Colonic mucosa (tissue), 4 donors: ENCODE measurements at places on chromosomes 11 and 22. TPM values are rescaled to one million over a fixed set of nuclear protein-coding genes. Genes with fewer than 3 reads are reported as not detected.

Gene ART1
- not detected for total RNA-seq

Gene TEAD1
- 56.7 TPM for total RNA-seq

GRCh38 chr11:27698872-27699241 lies 1.4 kb downstream of the BDNF start:
- peak; percentile 76 for DNase-seq

Gene MB
- 8.8 TPM for total RNA-seq

GRCh38 chr11:2697866-2698265 lies 1.9 kb downstream of the KCNQ1OT1 start:
- no peak for DNase-seq

GRCh38 chr11:46519351-46519750 lies 74.5 kb downstream of the AMBRA1 start:
- DNase-seq: no peak

GRCh38 chr11:87019613-87020271 lies 18.0 kb upstream of the TMEM135 start:
- DNase-seq: no peak

GRCh38 chr11:10751581-10751940 lies 515 bp downstream of the CTR9 start:
- no peak for DNase-seq

- no peak for DNase-seq
Measured at GRCh38 chr11:42840860-42841259, 470.9 kb upstream of the API5 start.

DNA sequence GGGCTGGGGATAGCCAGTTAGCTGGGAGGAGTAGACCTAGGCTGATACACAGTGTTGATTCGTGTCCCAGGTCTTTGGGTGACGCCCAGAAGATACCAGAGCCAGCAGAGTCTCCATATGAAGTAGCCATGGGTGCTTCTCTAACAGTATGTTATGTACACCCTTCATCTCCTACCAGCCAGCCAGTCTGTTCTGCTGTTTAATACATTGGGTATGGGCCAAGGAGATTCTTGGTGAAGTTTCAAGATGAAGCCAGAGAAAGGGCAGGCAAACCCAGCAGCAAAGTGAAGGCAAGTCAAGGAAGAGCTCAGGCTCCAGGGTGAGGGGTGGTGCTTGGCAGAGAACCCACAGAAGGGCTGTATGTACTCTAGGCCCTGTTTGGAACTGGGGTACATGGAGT lies 56.4 kb downstream of the PPFIBP2 start:
- no peak for DNase-seq

DNA sequence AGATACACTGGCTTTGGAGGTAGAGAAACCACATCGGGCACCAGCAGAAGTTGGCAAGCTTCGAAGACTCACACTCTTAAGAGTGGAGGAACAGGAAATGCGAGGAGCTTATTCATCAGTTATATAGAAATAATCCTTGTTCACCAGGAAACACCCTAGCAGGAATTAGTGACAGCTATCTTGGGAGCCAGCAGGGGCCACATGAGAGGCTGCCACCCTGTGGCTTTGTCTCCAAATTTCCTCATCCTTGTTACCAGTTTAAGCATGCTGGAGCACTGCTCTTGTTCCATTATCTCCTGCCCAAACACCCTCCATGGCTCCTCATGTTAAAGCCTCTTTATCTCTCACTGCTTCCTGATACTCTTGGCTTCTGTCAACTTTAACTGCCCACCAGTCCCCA lies 131.0 kb downstream of the PLEKHA7 start:
- DNase-seq: peak; percentile 22

DNA sequence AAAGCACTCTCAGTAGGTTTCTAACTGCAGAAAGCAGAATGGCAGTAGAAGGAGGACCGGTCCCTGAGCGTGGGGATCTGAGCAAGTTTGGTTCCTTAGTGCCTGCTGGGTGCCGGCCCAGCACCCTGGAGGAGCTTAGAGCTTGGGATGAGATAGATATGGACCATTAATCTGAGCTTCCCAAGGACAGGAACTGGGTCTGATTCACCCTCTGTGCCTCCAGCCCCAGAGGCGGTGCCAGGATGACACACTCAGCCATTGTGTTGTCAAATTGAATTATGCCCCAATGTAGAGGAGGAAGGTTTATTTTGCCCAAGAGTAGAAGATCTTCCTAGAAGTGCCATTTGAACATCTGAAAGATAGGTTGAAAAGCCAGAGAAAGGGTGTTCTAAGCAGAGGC lies 4.3 kb downstream of the ZC3H7B start:
- DNase-seq: no peak

Gene SULT4A1
- total RNA-seq: 0.10 TPM

Gene ATG2A
- 32.8 TPM for total RNA-seq

Gene HTR3B
- not detected for total RNA-seq

Gene VPREB1
- not detected for total RNA-seq

Gene IL10RA
- 9.8 TPM for total RNA-seq

Gene KDM4D
- total RNA-seq: 0.20 TPM

Gene UCP3
- total RNA-seq: 1.5 TPM

DNA sequence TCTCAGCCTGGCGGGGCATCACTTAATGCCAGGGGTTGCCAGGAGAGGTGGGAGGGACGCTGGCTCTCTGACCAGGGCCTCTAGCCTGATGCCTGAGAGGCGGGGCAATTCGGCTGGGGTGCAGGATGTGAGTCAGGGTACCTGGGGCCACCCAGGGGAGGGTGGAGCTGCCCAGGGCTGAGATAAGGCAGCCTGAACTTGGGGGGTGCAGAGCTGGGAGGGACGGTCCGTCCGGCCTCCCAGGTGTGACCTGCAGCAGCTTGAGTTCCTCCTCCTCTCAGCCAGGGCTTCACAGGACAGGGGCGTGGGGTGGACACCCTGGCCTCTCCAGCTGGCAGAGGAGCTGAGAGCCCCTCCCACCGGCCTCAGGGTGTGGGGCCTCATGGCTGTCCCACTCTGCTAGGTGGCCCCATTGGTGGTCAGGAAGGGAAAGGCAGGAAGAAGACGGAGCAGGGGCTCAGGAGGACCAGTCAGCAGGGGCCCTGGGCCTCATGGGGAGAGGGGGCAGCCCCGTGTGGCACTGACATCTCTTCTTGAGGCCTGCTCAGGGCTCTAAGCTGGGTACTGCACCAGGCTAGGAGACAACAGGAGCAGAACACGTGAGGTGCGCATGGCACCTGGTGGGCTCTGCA lies 942 bp upstream of the RPS6KA4 start:
- DNase-seq: peak; percentile 44

- DNase-seq: no peak
Measured at GRCh38 chr22:19506212-19506611, 18.0 kb downstream of the CLDN5 start.

DNA sequence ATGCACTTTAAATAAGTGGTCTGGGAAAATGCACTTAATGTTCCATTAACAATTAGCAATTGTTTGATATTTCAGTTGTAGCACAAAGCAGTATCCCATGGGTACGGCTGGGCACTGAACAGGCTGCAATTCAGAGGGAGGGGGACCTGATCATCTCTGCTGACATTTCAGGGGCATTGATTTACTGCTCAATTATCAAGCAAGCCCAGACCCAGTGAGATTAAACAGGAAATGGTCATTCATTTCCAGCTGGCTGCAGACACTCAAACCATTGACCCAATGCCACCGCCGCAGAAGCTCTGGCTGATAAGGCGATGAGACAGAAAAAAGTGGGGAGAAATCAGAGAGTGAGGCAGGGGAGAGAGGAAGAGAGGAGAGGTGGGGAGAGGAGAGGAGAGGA lies 1.2 kb downstream of the GPR83 start:
- no peak for DNase-seq

Gene MCAM
- total RNA-seq: 36.9 TPM

- DNase-seq: no peak
Measured at GRCh38 chr11:23013509-23013908, 153.2 kb upstream of the CCDC179 start.

Gene TUB
- total RNA-seq: 1.2 TPM

Gene MS4A12
- total RNA-seq: 445 TPM

Gene SLC22A8
- not detected for total RNA-seq

DNA sequence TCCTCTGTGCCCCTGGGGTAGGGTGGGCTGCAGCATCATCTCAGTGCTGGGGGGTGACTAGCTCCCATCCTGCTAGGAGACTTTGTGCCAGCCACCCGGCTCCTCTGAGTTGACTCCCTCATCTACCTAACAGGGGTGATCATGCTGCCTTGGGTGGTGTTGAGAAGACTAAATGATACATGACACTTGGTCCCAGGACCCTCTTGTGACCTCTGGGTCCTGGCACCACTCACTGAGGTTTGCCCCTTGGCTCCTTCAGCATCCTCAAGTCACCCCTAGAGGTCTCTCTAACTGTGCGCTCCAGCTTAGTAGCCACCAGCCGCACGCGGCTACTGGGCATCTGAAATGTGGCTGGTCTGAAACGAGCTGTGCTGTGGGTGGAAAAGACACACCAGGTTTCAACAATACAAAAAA lies 72.1 kb downstream of the LRRC32 start:
- no peak for DNase-seq

Gene KCNK4
- not detected for total RNA-seq
